Liver (tissue), 10 donors: ENCODE measurements at places on chromosomes 16 and 17.

DNA sequence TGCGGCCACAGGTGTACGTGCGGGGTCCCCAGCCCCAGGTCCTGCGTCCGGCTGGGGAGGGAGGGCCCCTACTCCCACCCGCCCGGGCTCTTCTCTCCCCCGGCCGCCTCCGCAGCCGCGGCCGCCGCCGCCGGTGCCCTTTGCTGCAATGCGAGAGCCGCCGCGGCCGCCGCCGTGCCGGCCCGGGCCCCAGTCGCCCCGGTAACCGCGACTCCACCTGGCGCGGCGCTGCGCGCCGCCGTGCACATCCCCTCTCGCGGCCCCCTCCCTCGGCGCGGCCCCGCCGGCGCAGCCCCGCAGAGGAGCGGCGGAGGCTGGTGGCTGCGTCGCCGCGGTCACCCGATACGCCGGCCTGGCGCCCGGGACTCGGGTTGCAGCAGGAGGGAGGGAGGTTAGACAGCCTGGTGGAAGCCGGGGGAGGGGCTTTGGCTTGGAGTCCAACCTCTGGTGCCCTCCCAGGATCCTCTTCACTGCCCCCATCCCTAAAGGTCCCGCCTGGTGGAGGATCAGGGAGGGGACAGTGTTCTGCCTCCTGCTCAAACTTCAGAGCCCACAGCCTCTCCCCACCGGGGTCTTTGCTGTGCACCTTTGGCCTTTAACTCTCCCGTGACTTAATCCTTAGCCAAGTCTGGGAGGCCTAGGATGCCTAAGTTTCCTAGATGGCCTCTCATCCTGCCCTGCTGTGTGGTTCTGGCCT lies 32.9 kb downstream of the SRCIN1 start:
- no peak for DNase-seq

GRCh38 chr17:6361733-6362132 lies 73.2 kb downstream of the AIPL1 start:
- DNase-seq, result no peak

GRCh38 chr17:68255731-68256538 lies 8.1 kb downstream of the AMZ2 start:
- no peak for DNase-seq

DNA sequence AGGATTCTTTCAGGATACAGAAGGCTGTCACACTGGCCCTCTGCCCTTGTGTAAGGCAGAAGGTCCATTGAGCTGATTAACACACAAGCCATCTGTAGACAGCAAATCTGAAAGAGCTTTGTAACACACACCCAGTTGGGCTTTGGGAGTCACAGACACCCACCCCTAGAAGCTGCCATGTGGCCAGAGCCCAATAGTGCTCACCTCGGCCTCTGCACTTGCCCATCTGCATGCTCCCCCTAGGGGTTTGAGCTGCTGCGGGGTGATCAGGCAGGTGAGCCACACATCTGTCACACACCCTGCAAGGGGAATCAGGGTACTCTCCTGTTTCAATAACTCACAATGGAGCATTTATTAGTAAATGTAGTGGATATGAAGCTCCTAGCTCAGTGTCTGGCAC lies 138.3 kb downstream of the CHD9NB start:
- DNase-seq, result no peak

- DNase-seq, result no peak
These were observed 1.7 kb downstream of the SMARCE1 start for GRCh38 chr17:40645943-40646342.

DNA sequence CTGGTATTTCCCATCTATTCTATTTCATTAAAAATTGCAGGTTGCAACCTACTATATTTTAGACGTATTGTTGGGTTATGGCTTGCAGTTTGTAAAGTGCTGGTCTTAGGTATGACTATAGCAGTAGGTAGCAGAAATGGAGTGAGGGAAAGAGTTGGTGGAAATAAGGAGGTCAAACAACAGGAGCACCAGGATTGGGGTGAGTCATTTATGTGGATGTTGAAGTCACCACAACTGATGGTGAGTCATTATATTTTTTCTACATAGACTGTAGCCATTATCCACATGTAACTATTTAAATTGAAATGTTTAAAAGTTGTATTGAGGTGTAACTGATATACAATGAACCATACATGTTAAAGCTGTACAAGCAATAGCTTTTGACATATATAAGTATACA lies 25.0 kb upstream of the HS3ST3A1 start:
- no peak for DNase-seq

- no peak for DNase-seq
These were observed 151.7 kb downstream of the CPPED1 start for GRCh38 chr16:12651765-12652512.

DNA sequence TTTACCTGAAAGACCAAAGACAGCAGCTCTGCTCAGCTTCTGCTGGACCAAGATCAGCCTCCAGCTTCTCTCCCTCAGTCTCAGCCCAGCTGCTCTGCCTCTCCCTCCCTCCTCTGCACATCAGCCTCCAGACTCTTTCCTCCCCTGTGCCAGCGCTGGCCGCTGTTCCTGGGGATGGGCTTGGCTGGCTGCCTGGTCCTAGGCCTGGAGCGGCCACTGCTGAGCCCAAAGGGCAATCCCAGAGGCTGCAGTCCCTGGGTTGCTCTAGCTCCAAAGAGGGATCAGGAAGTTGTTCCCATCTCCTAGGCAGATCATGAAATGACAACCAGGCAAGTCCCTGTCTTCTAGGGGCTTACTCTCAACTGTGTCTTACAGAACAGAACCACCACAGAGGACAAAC lies 31.3 kb downstream of the DCUN1D3 start:
- DNase-seq, result peak; percentile 49

GRCh38 chr16:1543085-1543896 lies 9.8 kb downstream of the TMEM204 start:
- DNase-seq, result no peak

- no peak for DNase-seq
These were observed 16.7 kb upstream of the RASD1 start for GRCh38 chr17:17512866-17513265.

GRCh38 chr17:55527540-55528118 lies 16.4 kb upstream of the SMIM36 start:
- DNase-seq, result no peak

GRCh38 chr17:16465861-16466338 lies 26.1 kb downstream of the LRRC75A start:
- DNase-seq, result no peak

DNA sequence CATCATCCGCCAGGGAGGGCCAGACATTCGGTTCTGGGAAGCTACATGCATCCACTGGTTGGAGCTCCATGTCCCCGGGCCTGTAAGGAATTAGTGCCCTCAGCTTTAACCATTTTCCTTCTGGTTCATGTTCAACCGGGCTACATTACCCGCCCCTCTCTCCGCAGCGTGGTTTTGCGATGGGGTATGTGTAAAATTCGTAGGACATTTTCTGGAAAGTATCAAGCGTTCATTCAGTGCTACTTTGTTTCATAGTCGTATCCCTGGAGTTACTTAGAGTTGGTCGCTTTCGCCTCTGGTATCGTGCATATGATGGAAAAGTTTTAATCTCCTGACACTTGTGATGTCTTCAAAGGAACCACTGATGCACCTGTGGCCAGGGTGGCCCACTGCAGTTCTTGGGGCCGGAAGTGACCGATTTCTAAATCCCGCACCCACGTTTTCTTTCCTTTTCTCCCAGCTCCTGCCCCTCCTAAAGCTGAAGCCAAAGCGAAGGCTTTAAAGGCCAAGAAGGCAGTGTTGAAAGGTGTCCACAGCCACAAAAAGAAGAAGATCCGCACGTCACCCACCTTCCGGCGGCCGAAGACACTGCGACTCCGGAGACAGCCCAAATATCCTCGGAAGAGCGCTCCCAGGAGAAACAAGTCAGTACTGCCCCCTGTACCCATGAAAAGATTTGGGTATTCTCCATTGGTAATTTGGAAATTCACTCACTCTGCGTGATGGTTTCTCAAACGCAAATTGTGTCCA lies 637 bp downstream of the RPL23A start:
- no peak for DNase-seq

DNA sequence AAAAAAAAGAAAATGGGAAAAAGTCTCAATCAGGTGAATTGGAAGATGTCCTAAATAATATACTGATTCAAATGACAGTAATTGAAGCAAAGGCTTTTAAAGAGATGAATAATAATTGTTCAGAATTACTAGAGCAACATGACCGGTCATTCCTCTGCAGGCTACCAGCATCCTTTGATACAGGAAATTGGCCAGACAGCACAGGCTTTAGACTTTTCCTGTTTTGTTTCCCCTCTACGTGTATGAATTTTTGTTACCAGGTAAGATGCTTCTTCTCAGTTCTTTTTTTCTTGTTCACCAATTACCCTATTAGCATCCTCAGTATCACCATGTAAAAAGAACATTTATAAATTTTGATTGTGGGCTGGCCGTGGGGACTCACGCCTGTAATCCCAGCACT lies 77.5 kb downstream of the RPGRIP1L start:
- DNase-seq, result no peak

- no peak for DNase-seq
These were observed 53.4 kb downstream of the NF1 start for GRCh38 chr17:31148205-31148604.

- DNase-seq, result no peak
These were observed 56.4 kb downstream of the WWOX start for GRCh38 chr16:78155791-78156345.

DNA sequence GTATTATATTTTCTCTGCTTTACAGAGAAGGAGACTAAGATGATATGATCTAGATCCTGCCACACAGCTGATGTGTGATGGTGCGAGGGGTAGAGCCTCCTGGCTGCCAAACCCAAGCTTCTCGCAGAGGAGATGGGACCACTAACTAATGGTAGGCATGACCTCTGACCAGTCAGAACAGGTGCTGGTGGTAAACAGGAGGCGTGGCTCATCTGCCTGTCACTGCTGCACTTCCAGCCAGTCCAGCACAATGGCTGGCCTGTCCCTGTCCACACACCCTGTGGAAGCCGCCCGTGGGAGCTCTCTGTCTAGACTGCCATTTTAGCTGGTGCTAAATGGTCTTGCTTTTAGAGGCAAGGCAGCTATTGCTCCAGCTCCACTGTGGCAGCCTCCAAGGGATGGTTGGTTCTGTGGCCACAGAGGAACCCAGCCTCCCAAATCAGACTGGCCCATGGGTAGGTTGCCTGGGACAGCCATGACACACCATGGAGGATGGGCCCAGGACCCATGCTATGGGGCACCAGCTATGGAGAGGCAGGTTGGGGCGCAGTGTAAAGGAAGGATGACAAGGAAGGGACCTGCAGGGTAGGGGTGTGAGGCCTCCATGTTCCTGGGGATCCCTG lies 86.7 kb downstream of the KSR1 start:
- DNase-seq, result no peak

- no peak for DNase-seq
These were observed 23.5 kb upstream of the DHRS13 start for GRCh38 chr17:28926366-28926765.

DNA sequence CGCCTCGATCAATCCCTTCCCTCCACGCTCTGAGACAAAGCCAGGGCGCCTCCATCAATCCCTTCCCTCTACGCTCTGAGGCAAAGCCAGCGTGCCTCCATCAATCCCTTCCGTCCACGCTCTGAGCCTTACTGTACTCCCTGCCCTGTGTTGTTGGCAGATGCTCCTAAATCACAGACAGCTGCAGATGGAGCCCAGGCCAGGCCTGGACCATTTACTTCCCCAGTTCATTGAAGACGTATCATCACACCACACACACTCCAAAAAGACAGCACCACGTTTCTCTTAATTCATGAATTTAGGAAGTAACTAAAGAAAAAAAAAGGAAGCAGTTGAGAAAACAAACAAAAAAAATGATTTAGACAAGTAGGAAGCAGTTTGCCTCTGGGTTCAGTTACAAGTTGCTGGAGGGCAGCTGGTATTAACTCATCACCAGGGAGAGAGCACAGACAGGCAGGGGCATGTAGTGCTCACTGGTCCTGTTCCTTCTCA lies 7.4 kb upstream of the CD300LD start:
- DNase-seq, result no peak

DNA sequence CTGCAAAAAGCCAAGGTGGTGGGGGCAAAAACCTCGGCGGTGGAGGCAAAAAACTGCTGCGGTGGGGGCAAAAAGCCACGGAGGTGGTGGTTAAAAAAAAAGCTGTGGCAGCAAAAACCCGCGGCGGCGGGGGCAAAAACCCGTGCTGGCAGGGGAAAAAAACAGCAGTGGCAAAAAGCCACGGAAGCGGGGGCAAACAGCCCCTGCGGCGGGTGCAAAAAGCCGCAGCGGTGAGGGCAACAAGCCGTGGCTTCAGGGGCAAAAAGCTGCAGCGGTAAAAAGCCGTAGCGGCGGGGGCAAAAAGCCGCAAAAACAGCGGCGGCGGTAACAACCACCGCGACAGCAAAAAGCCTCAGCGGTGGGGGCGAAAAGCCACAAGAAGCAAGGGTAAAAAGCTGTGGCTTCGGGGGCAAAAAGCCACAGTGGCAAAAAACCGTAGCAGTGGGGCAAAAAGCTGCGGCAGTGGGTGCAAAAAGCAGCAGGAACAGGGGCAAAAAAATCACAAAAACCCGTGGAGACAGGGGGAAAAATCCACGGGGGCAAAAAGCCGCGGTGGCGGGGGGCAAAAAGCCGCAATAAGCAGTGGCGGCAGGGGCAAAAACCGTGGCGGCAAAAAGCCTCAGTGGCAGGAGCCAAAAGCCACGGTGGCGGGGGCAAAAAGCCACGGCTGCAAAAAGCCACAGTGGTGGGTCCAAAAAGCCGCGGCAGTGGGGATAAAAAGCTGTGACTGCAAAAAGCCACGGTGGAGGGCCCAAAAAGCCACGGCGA lies 193.7 kb downstream of the SHCBP1 start:
- no peak for DNase-seq

DNA sequence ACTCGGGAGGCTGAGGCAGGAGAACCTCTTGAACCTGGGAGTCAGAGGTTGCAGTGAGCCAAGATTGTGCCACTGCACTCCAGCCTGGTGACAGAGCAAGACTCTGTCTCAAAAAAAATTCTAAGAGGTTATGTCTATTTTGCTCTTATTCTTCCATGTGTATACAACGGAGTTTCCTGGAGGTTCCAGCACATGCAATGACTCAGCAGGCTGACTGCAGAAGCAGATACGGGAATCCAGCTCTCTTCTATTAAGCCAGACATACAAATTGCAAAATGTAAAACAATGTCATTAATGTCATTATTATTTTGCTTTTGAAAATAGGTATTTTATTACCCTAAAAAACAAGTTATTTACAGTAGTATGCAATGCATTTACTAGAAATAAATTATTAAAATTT lies 18.4 kb downstream of the MIEF2 start:
- no peak for DNase-seq

DNA sequence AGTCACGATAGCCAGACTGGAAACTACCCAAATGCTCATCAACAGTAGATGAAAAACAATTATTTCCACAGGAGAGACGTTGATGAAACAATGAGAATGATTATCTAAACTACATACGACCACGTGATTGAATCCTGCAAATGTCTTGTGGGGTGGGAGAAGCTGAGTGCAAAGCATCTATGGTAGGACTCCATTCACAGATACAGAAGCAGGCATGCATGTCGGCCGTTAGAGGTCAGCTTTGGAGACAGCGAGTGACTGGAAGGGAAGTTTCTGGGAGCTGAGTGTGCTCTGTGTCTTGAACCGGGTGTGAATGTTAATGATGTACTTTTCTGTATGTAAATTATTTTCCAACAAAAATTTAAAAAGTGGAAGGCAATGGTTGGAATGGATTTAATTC lies 71.5 kb upstream of the DNAJA2 start:
- DNase-seq, result no peak
